ENCODE measurements at places on chromosomes 2 and 18. TPM values are rescaled to one million over a fixed set of nuclear protein-coding genes. Genes with fewer than 3 reads are reported as not detected.
A peak's percentile ranks its signal among the peaks of the same experiment; 100 is the strongest.

The AQP4 gene
- total RNA-seq = not detected

DNA sequence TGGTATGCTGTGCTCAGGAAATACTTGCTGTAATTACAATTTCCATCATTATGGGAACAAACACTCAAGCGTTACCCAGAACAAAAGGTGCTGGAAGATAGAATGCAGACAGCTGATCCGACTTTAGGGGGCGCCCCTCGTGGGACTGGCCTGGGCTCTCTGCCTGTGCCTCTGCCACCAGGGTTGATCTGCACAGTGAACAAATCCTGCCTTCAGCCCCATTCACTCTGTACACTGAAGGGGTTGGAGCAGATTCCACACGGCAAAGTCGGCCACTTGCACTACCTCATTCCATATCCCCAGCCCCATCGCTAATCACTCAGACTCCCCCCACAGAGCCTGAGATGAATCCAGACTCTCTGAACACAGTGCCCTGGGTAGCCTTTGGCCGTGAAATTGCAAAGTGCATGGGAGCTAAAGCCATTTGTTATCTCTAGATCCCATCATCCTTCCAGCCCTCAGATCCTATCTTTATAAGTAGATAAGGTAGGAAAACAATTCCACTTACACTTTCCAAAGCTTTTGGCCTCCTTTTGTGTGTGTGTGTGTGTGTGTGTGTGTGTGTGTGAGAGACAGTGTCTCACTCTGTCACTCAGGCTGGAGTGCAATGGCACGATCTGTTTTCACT is 69.3 kb downstream of the INPP5D start:
- DNase-seq = no peak

The WDR54 gene
- total RNA-seq = 72.9 TPM

- peak; percentile 89 for DNase-seq
These were observed 128.2 kb upstream of the DLX2 start for GRCh38 chr2:172230889-172231401.

DNA sequence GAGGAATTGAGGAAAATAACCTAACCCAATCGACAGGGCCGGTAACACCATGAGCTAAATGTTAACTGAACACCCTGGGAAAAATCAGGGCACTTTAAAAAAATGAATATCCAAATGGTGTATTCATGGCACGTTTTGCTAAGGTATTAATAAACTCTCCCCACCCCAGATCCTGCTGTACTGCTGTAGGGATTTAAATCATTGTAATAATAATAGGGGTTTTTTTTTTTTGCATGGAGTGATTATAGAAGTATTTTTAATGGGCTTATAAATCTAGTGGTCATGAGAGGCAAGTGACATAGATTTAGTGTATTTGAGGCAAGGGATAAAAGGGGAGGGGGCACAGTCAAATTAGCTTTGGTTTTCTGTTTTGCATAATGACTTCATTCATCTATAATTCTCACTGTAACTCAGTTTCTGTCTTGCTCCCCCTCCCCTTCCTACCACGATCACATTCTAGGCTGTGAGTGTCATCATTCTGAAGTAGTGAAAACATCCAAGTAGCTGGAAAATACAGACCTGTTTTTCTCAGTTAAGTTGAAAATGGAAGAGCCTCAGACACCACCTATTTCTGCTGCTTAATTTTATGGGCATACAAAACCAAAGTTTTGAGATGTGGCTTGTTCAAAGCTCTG is 18.2 kb upstream of the MGAT5 start:
- no peak for DNase-seq

DNA sequence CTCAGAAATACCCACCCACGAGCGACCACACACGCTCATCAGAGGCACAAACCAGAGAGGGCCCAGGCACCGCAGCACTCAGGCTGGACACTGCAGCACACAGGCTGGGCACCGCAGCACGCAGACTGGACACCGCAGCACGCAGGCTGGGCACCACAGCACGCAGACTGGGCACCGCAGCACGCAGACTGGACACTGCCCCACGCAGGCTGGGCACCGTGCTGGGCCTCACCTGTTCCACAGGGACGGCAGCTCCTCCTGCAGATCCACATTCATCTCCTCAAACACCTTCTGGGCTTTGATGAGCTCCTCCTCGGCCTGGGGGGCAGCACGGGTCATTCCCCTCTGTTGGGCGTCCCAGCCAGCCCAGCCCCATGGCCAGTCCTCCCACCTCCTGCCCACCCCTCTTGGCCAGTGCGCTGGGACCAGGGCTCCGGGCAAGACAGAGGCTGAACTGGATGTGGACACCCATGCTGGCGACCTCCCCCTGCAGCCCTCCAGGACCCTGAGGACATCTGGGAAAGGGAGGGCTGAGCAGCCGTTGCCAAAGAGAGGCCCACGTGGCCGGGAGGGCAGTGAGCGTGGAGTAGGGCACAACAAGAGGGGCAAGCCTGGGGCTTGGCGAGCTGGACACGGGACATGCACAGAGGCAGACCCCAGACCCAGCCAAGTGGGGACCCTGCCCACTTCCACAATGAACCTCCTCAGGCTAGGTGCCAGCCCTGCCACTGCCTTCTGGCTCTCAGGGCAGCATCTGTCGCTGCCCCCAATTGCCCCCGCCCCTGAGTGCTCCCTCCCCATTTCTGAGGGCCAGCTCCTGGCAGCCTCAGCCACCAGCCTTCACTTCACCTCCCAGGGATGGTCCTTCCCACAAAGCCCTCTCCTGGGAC is 43.0 kb downstream of the BIN1 start:
- no peak for DNase-seq

DNA sequence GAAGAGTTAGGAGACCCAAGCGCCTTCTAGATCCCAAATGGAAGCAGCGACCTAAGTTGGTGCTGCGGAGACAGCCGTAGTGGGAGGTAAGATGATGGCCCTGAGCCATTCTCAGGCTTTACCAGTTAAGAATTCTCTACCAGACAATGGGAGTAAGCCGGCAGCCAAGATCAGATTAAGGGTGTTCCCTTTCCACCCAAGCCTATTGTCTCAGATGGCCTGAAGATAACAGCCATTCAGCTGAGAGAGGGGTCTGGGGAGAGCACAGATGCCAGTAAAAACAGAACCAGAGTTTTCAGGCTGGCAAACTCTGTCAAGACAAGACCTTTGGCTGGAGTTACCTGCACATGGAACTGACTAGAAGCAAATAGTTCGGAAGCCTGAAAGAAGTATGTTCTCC is 191.7 kb upstream of the HAAO start:
- no peak for DNase-seq

GRCh38 chr2:57893786-57894185 is 152.8 kb upstream of the VRK2 start:
- no peak for DNase-seq
